NCI-H1105 (cell line): ENCODE measurements at places on chromosomes 11 and 22.
A peak's percentile ranks its signal among the peaks of the same experiment; 100 is the strongest.

DNA sequence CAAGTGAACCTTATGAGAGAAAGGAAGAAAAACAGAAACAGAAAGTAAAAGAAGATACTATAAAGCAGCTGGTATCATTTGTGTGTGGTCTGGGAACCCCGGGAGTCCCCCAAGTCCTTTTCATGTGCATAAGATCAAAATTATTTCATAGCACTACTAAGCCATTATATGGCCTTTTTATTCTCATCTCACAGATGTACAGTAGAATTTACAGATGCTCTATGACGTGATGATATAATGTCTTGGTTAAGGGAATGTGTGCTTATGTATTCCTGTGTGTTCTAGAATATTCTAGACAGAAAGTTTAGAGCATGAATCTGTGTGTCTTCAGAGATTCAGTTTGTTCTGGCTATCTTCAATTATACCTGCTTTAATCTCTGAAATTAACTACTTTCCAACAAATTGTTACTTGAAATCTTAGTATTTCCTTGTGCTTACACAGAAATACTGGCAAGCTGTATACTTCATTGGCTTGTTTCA is 8.6 kb upstream of the TPP1 start:
- DNase-seq: no peak

GRCh38 chr11:119445850-119446249 is 22.9 kb upstream of the THY1 start:
- no peak for DNase-seq

- no peak for DNase-seq
Observed at GRCh38 chr11:70717936-70718595, 319.7 kb downstream of the CTTN start.

- DNase-seq: no peak
Observed at GRCh38 chr11:31995525-31996094, 95.3 kb upstream of the RCN1 start.

GRCh38 chr11:120952461-120953434 is 71.2 kb upstream of the TBCEL start:
- DNase-seq: peak; percentile 92

DNA sequence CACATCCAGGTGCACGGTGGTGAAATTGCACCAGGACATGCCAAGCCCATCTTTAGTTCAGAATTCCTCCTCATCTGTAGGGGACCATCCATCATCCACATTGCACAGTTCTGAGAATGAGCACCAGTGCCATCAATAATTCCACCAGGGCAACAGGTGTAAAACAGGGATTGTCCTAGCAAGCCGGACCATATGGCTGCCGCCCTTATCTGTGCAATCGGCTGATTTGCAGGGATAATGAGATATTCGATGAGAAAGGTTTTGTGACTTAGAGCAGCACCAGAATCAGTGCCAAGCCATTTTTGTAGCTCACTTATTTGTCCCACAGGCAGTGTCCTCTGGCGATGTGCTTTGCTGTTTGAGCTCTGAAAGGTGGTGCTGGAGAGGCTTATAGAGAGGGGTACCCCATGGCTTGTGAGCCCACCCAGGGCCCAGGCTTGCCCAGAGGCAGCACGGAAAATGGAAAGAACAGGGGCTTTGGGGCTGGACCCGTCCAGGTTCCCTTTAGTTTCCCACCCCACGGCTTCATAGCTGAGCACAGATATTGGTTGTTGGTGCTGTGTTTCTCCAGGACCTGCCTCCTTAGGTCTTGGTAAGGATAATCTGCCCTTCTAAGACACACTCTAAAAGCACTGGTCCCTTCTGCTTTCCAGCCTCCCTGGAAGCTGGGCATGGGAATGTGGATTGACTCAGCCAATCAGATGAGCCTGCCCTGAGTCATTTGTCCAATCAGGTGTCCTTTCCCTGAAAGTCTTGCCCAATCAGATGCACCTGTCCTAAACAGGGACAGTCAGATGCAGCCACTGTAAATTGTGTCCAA is 84.0 kb upstream of the SHANK2 start:
- DNase-seq: no peak

GRCh38 chr22:37498289-37498909 is 12.2 kb upstream of the MFNG start:
- peak; percentile 28 for DNase-seq
